ENCODE measurements at places on chromosomes 7 and 10. TPM values are rescaled to one million over a fixed set of nuclear protein-coding genes. Genes with fewer than 3 reads are reported as not detected.

DNA sequence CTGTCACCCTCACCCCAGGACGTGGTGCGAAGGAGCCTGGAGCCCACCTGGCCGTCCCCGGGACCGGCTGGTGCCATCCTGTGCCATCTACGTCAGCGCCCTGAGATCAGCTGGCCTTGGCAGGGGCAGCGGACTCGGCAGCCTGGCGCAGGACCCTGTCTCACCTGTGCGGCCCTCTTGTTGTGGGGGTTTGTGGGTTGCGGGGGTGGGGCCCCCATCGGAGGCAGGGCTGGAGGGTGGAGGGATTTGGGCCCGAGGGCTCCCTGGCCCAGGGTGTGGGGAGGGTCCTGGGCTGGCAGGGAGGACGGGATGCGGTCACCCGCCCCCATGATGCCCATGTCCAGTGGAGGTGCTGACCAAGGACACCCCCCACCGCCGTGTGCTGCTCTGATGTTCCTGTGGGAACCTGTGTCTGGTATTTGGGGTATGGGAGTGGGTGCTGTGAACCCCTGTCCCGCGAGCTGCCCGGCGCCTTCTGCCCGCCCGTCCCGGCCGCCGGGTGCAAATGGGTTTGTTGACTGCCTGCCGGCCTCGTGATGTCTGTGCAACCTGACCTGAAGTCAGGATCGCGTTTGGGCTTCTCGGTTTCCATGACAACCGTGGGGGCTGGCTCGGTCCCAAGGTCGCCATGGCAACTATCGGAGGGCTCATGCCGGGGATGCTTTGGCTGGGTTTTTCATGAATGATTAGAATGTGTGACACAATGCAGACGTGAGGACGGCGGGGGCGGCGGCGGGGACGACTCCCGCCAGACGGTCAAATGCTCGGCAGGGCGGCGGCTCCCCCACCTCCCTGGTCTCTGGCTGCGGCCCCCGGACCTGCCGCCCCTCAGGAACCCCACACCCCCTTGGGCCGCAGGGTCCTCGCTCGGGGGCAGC lies 7.3 kb downstream of the MAFK start:
- DNase-seq = peak; percentile 96

- no peak for DNase-seq
These were observed 228.8 kb downstream of the TMEM178B start for GRCh38 chr7:141302617-141303016.

DNA sequence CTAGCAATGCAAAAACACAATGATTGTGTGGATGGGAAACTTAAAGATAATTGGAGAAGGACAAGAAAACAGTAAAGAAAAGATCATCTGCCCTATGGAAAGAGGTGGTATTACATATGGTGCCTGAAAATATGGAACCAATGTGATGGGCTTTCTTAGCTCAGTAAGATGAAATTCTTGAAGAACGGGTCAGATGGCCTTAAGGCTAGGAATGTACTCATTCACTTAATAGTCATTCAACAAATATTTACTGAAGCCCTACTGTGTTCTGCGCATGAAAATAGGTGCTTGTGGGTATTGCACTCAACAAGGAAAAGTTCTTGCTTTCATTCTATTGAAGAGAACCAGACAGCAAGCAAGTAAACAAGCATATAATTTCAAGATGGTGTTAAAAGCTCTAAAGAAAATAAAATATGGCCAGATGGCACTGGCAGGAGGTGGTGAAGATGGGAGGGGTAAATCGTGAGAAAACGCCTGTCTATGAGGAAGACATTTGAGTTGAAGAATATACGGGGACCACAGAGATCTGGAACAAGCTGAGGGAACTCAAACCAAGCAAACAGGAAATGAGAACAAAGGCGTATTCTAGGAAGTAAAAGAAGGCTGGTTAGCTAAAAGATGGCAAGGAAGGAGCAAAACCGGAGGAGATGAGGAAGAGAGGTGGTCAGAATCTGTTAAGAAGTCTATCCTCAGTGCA lies 179.7 kb downstream of the ANK3 start:
- DNase-seq = no peak

ZNF655 gene
- polyA plus RNA-seq = 59.5 TPM

TRIM50 gene
- not detected for polyA plus RNA-seq

PNLIPRP3 gene
- polyA plus RNA-seq = not detected

DNA sequence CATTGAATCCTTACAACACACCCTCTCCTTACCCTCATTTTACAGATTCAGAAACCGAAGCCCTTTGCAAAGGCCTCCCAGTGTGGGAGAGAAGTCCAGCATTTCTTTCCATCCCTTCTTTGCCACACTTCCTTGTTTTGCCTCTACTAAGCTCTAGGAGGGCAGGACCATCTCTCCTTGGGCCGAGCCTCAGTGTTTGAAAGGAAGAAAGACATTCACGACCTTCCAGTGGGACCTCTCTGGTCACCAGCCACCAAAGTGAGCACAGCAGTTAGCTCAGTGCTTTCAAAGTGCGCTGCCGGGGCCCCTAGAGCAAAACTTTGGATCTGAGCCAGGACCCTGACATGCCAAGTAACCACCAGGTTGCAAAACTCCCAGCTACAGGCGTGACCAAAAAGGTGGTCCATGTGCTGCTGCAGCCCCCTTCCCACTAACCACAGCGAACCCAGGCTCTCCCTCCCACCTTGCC lies 12.4 kb downstream of the CTBP2 start:
- DNase-seq = peak; percentile 65

GRCh38 chr7:2893411-2893861 lies 49.3 kb upstream of the GNA12 start:
- no peak for DNase-seq

- no peak for DNase-seq
These were observed 59.5 kb upstream of the TOMM7 start for GRCh38 chr7:22882106-22882505.

- DNase-seq = no peak
These were observed 46.2 kb downstream of the AMZ1 start for GRCh38 chr7:2734084-2734686.

All from fibroblast of lung (primary cell).